HT1080 (cell line): ENCODE measurements at places on chromosomes 2 and 18.

- no peak for DNase-seq
These were observed 83.0 kb downstream of the FAM117B start for GRCh38 chr2:202717598-202718310.

DNA sequence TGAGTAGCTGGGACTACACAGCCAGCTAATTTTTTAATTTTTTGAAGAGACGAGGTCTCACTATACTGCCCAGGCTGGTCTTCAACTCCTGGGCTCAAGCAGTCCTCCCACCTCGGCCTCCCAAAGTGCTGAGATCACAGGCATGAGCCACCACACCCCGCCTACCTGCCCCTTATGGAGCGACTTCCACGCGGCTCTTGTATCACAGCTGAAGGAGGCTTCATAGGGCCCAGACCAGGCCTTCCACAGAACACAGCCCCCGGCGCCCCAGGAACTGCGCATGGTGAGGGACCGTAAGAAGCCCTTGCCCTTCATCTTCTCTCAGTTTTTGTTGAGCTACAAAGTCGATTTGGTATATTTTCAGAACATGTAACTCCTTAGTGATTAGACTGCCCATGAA is 220.3 kb downstream of the KLHL29 start:
- no peak for DNase-seq

DNA sequence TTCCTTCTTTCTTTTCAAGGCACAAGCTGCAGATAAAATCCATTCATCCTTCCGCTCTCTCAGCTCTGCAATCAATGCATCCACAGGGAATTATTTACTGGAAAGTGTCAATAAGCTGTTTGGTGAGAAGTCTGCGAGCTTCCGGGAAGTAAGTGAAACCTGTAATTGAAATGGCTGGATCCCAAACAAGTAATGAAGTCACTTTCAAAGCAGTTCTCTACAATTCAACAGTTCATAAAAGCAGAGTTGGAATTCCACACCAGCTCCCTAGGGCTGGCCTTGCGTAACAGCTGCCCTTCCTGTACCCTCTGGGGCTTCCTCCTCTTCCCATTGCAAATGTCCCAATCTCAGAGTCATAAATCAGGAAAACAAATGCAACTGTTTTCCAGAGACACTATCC is 9.6 kb downstream of the SERPINB2 start:
- DNase-seq, result peak; percentile 10

DNA sequence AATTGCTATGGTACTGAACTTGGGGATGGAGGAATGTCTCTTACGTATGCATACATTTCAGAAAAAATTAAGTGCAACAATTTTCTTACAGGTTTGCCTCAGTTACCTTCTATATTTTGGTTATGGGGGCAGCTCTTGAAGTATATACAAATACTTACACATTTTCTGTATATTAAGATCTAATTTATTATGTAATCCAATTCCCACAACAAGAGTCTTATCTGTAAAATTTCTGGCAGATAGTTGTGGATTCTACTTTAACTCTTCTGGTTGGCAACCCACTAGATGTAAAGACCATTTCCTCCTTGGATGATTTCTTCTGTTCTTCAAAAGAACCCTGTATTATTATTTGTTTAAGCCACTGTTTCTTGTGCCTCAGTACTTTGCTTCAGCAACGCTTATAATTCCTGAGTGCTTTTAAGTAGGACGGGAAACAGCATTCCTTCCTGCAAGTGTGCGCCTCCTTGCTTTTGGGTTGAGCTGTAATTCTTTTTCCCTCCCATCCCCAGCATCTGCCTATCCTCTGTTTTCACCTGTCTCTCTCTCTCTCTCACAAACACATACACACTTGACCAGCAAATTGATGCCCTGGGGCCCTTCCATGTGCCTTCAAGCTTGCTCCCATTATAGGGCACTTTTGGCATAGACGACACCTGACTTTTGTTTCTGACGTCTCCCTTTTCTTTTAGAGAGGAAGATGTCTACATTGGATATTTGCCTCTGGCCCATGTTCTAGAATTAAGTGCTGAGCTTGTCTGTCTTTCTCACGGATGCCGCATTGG is 61.4 kb downstream of the ACSL3 start:
- no peak for DNase-seq

- no peak for DNase-seq
These were observed 5.4 kb upstream of the IL1R2 start for GRCh38 chr2:101986376-101986775.

DNA sequence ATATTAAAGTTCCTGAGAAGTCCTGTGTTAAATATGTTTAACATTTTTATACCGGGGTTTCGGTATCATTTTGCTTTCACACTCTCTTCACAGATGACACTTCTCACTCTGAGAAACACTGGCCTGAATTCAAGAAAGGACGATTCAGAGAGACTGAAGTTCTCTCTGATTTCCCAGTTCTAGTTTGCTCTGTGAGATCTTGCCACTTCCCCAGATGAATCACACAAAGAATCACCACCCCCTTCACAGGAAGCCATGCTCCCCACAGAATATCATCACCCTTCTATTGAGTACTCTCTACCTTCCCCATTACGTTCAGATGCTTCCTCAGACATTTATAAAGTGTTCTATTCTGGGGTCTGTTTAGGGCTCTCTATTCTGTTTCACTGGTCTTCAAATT is 16.1 kb upstream of the CD207 start:
- peak; percentile 71 for DNase-seq

- peak; percentile 15 for DNase-seq
These were observed 325.2 kb upstream of the RAB12 start for GRCh38 chr18:8283891-8284585.
